CMK (cell line): ENCODE measurements at places on chromosomes 12 and 14.

DNA sequence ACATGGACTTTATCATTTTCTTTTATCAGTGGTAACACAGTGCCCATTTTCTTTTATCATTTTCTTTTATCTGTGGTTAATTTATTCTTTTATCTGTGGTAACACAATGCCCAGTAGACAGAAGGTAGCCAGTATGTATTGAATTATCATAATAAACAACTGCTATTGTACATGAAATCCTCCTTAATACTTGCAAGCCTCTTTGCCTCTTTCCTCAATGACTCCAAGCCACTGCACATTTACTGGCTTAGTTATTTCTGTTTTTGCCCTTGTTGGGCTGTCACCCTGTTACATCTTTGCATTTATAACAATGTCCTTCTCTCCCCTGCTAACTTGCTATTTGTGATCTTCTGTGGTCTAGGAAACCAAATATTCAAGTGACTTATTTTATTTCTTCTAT lies 345.0 kb downstream of the ATP23 start:
- no peak for DNase-seq

- DNase-seq = no peak
Observed at GRCh38 chr12:116692605-116693004, 45.3 kb downstream of the SPRING1 start.

DNA sequence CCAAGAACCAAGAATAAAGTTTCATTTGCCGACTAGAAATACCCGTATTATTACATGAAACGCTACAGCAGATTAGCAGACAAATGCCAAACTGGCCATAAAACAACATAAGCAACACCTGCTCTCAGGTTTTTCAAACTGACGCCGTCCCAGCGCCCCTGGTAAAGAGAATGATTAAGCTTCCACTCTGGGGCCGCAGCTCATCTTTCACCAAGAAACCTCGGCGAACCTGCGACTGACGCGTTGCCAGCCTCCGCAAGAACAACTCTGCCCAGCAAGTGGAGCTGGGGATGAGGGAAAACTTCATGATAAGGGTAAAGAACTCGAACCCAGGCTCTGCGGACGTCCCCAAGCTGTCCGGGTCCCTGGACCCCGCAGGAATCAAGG lies 530 bp downstream of the ARL1 start:
- DNase-seq = no peak

DNA sequence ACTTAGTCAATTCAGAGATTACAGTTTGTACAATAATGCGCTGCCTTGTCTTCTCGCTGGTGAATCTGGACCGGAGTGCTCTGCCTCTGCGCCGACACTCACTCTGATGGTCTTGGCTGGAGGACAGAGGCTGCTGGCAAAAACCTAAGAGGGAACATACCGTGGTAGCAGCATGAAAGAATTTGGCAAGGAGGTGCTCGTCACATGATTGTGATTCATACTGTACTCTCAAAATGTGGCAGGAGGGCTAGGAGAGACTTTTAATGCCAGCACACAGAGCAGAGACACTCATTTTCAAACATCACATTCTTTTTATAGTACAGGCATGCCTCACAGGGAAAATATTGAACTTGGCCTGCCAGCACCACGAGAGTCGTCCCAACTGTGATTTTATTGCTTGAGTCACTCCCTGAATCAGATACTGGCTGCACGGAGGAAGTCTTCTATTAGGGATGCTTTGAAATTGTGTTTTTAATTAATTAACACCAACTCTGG lies 67.8 kb downstream of the HMGA2 start:
- DNase-seq = no peak

- no peak for DNase-seq
Observed at GRCh38 chr14:23086565-23086964, 8.4 kb downstream of the ACIN1 start.

DNA sequence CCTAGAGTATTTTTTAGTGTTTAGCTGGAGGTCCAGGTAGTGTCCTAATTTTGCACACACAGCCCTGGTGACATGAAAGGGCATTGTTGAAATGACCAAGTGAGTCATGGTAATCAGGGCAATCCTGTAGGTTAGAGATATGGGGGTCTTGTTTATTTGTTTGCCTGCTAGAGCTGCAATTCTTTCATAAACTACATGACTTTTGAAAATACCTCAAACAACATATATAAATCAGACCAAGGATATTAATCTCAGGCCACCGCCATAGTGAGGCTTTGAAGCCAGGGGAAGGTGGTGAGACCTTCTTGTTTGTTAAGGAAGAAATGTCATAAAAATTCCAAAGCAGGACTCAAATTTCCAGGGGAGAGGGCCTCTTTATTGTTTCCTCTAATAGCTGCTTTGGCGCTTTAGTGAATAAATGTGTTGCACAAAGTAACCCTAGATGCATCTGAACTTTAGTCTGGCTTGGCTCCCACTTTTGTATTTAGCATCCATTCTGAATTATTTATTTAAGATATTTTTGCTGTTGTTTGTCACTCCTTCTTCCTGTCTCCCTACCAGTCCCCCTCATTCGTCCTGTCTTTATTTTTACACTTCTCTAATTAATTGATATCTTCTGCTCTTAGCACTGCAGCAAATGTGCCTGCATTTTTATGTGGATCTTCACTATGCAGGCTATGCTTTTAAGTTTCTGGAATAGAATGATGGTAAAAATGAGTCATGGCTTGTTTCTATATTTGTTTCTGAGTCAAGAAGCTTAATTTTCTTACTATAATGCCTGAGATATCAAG lies 430.3 kb downstream of the RAD51B start:
- DNase-seq = no peak

DNA sequence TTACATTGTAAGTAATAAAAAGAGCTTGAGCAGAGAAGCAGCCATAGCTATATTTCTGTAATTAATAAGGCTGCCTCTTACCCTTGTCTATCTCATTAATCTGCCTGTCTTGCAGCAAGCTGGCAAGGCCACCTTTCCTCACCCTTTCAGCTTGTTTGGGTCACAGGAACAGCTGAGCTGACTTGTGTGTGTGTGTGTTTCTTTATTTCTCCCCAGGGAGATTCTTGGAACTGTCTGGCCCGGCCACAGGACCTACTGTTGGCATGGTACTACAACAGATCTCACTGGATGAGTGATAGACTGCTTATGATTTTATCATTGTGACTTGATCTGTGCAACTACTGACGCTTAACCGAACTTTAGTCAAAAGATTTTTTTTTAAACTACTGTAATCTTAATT lies 213.7 kb downstream of the SLC2A13 start:
- no peak for DNase-seq

GRCh38 chr12:69484428-69484827 lies 14.2 kb downstream of the FRS2 start:
- DNase-seq = no peak

- no peak for DNase-seq
Observed at GRCh38 chr12:40226705-40227104, 1.9 kb downstream of the LRRK2 start.

GRCh38 chr12:107415071-107415470 lies 270.5 kb upstream of the PWP1 start:
- no peak for DNase-seq

- DNase-seq = no peak
Observed at GRCh38 chr12:65313719-65314317, 35.3 kb downstream of the MSRB3 start.

GRCh38 chr14:99156814-99157213 lies 115.2 kb downstream of the BCL11B start:
- no peak for DNase-seq

DNA sequence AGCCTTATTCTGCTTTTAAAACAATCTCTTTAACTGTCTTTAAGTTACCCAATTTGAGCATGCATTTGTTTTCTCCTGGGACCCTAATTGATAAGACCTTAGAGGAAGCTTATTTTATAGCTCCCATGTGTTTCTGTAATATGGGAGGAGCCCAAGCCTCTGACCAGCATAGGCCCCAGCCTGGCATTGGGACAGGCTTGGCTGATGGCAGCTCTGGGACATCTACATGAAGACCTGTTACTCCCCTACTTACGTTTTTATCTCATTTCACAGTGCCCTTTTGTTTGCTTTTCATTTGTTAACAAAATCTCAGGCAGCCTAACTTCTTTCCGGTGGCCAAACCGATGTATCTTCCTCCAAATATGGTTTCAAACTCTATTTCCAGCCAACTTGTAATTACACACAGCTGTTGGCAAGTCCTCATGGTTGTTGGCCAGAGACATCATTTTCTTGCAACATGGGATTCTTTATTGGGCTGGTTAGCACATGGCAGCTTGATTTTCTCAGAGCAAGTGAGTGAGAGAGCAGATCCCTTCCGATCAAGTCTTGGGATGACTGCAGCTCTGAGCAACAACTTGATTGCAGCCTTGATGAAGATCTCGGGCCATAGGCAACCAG lies 1117.5 kb downstream of the AACS start:
- no peak for DNase-seq

GRCh38 chr12:77644915-77645605 lies 185.6 kb upstream of the NAV3 start:
- no peak for DNase-seq

- DNase-seq = no peak
Observed at GRCh38 chr14:101289230-101289690, 272.0 kb upstream of the DIO3 start.

DNA sequence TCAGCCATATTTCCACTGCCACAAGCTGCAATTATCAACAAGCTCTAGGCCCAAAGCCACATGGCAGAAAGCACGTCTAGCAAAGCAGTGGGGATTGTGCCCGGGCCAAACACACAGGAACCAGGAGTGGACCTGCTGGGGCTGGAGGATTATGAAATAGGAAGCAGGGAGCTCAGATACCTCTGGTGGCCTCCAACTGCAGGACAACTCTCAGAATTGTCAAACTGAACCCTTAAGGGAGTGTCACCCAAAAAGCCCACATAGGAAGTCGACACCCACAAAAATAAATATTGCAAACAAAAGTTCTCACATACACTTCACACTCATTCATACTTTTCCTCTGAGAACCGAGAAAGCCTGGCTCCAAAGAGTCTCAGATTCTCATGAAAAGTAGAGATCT lies 26.1 kb downstream of the KCTD10 start:
- DNase-seq = no peak

DNA sequence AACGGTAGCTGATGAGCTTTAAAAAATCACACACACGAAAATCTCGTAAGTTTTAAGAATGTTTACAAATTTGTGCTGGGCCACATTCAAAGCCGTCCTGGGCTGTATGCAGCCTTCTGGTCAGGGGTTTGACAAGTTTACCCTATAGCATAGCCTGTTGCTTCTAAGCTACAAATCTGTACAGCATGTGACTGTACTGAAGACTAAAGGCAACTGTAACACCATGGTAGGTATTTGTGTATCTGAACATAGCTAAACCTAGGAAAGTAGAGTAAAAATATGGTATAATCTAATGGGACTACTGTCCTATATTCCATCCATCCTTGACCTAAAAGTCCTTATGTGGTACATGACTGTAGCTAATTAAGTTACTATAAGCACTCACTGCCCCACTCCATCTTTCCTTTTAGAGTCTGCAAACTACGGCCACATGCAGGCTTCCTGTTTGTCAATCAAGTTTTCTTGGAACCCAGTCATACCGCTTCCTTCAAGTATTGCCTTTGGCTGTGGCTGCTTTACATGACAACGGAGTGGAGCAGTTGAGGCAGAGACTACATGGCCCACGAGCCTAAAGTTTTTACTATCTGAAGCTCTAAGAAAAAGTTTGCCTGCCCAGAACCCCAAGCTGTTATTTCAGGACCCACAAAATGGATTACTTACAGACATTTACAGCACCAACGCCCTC lies 18.5 kb downstream of the KRT7 start:
- DNase-seq = no peak

GRCh38 chr12:23684121-23684520 lies 265.3 kb downstream of the SOX5 start:
- DNase-seq = no peak

DNA sequence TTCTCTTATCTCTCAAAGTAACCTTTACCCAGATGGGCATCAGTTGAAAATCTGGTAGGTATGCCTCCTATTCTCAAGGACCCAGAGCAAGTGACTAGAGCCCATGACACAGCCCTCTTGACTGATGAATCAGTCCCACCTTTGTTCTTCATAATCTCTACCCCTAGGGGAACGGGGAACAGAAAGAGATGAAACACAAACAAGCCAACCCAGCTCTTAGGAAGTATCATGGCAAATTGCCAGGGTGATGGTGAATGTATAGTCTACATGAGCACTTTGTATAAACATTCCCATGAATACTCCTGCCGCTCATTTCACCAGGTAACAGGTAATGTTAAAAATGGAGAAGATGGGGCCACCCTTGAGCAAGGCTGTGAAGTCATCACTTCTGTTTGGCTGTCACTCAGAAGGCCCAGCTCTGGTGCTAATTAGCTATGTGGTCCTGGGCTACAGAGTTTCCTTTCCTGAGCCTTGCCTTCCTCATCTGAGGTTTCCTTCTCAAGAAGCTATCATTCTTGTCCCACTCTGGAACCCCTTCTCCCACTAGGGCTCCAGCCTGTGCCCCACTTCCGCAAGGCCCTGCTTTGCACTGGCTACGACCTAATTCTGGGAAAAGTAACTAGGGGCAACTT lies 161.7 kb downstream of the ANO2 start:
- DNase-seq = no peak

DNA sequence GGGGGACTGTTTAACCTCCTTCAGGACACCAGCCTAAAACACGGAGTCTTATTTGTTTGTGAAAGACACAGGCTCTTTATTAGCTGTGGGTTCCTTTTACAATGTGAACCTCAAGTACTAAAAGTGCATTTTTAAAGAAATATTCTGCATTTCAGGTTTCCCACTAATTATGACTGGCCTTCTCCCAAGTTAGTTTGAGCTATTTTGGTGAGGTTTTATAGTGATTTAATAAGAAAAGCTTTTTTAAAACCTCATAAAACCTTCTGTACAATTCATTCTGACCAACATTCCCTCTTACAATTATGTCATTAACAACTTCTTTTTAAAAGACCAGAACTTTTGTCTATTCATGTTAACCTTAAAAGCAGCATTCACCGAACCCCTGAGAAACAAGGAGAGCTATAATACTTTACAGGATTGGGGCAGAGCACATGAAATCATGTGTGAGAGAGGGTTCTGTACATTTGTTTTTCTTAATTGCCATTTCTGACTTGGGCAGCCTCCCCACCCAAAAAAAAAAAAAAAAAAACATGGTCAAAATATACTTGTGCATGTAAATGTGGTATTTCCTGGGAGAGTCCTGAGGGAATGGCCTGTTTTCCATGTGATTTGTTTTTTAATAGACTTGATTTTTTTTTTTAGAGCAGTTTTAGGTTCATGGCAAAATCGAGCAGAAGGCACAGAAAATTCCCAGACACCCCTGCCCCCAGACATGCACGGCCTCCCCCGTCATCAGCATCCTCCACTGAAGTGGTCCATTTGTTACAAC lies 169.5 kb downstream of the CHST11 start:
- DNase-seq = no peak

GRCh38 chr14:63717702-63718101 lies 10.2 kb downstream of the SGPP1 start:
- DNase-seq = no peak

- DNase-seq = no peak
Observed at GRCh38 chr12:124028555-124028925, 55.5 kb downstream of the ZNF664 start.

DNA sequence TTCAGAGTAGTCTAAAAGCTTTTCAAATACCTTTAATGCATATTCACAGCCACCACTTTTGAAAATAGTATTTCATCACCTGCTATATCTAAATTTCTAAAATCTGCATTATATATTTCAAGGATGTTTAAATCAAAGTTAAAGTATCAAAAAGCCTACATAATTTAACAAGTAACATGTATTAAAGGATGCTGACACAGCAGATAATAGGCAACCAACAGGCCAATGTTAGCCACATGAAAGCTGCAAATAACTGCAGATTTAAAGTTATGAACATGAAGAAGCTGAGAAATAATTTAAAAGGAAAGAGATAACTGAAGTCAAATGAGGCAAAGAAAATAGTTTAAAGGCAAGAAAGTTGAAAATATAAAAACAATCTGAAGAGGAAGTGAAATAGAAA lies 39.8 kb upstream of the NELL2 start:
- no peak for DNase-seq
